ENCODE measurements at places on chromosomes 16 and 17.

- DNase-seq = no peak
Observed at GRCh38 chr17:9907131-9907530, 2.1 kb upstream of the RCVRN start.

GRCh38 chr17:50168319-50168718 lies 2.5 kb downstream of the SGCA start:
- no peak for DNase-seq

GRCh38 chr17:45851464-45851863 lies 6.8 kb downstream of the SPPL2C start:
- no peak for DNase-seq

GRCh38 chr17:7443499-7444485 lies 1.1 kb upstream of the CHRNB1 start:
- no peak for DNase-seq

DNA sequence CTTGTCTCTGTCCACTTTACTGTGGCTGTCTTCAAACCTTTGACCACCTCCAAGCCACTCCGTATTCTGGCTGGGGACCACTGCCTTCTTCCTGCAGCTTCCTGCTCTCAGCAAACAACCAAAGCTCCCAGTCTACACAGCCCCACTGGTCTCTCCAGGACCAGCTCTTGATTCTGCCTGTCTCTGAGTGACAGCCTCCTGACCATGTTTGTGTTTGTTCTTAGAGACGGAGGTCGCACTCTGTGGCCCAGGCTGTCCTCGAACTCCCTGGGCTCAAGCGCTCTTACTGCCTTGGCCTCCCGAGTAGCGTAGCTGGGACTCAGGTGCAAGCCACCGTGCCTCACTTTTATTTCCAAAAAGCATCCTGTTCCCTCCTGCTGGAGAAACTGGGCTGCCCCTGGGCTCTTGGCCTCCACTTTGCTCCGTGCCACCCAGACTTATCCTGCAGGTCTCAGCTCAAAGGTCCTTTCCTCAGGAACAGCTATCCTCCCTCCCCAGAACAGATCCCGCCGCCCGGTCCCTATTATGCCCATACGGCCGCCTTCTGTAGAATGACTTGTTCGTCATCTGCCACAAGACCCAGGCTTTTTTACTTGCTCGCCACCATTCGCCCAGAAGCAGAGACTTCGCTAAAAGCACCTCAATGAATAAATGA lies 9.1 kb downstream of the MNT start:
- no peak for DNase-seq

DNA sequence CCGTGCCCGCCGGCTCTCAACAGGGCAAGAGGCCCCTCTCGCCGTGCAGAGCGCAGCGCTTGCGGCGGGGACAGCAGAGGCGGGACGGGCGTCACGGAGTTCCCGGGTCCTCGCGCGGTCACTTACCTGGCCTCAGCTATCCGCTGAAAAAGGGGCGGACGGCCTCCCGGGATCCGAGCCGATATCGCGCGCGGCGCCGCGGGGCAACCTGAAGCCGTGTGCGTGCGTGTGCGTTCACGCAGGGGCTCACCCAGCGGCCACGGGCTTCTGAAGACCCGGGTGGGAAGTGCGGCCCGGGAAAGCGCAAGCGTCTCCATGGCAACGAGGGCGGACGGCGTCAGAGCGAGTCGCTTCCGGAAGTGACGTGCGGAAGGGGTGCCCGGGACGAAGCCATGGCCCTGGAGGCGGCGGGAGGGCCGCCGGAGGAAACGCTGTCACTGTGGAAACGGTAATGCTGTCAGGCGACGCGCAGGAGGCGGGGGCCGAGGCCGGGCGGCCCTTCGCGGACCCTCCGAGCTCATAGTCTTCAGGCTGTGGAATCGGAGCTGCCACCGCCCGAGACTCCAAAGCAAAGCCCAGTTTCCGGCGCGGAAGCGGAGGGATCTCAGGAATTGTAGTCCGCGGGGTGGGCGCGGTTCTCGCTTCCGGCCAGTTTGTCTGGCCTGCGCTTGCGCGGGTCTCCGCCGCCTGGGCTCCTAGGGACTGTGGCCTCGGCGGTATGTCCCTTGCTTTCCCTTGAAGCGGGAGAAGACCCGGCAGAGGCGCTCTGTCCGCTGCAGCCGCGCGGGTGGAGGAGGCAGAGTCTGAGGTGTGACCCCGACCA lies at the start of gene ENDOV:
ENDOV (plus strand) TSS at position 365 of the 823 bp plus-strand sequence; CDS start at position 393, 28 bp downstream.
- DNase-seq = peak; percentile 94

- DNase-seq = no peak
Observed at GRCh38 chr17:44587339-44587738, 30.1 kb downstream of the FZD2 start.

DNA sequence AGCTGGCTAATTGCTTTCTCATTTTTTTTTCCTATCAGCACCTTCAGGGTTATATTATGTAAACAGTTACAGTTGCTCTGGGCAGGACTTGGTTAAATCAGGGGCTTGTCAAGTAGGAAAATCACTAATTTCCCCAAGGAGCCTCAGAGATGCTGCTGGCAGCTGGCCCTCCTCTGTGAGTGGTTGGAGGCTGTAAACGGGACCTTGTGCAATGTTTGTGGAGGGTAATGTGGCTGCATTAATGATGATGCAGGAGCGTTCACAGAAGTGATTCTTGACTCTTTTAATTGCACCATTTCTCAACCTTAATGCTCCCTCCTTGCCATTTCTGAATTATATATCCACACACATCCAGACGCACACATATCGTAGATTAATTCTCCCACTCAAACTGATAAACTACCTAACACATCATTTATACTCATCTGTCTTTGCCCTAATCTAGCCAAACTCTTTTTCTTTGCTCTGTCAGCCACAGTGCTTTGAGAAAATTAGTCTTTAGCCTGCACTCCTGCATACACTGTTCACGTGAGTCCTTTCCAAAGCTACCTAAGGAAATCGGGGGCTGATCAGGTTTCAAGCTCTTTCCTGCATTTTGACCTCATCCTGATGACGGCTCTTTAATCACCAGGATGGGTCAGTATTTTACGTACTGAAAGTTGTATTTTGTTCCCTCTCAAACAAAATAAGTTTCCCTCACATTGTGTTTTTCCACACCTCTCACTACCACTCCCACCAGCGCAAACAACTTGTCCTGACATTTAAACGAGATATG lies 154.4 kb upstream of the PIRT start:
- no peak for DNase-seq

GRCh38 chr17:81445642-81446503 lies 50.6 kb downstream of the BAHCC1 start:
- no peak for DNase-seq

DNA sequence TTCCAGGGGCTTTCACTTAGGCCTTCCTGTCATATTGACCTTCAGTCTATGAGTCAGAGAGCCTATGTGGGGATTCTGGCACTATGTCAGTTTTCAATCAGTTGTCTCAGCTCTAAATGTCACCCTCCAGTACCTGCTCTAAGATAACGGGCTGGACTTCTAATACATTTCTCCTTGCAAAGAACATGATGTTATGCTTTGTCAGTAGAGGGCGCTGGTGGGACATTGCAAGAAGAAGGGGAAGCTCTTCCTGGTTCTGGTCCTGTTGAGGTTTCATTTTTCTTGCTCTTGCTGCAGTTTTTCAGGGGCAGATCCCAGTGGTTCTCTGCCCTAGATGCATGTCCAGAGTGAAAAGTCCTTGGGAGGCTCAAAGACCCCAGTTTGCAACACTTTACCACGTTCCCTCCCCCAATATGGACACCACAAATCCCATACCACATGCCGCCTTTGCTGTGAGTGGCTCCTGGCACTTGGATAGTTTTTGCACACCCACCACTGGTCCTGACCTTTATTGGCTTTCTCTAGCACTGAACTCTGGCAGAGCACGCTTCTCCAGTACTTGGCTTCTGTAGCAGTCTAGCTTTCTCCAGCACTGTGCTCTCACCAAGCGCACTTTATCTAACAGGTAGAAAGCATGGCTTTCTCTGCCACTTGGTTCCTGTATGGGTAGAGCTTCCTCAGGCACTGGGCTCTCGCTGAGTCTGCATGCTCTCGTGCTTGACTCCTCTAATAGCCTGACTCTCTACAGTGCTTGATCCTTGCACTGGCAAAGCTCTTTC lies 49.0 kb downstream of the BCL7C start:
- peak; percentile 89 for DNase-seq

DNA sequence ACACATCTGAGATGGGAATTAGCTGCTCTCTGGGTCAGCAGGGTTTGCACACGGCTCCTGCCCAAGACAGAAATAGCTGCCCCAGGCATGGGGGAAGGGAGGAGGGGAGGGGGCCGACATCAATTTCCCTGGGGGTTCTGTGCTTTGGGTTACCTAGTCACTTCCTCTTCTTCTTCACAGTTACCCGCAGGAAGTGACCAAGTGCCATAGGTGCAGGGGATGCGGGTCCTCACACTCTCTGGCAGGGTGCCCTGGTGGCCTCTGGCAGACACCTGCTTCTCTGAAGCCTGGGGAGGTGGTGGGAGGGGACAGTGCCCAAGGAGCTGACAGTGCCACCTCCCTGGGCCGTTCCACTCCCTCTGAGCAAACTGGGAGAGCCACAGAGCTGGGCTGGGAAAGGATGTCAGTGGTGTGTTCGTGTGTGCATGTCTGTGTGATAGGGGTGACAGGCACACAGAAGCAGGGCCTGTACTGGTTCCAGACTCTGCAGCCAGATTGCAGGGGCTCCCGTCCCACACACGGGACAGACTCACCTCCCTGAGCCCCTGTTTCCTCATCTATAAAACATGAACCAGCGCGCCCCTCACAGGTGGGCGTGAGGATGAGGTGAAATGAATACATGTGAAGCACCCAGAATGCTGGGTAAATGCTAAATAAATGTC lies 18.2 kb downstream of the SCN4A start:
- DNase-seq = no peak

DNA sequence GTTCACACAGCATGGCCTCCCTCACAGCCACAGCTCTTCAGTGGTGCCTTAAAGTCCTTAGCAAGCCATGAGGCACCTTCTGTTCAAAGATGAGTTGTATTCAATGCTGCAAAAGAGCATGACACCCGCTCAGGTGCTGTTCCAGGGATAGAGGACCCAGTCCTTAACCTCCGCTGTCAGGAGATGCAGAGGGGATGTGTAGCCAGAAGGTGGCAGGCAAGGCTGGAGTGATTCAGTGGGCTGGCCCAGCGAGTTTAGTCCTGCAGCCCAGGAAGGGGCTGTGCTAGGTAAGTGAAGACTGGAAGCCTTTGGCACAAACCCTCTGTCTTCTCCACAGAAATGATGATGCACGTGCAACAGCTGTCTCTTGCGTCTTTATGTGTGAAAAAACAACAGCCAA lies 25.0 kb upstream of the ADAM11 start:
- DNase-seq = no peak

- no peak for DNase-seq
Observed at GRCh38 chr17:22128723-22129122, 436.4 kb downstream of the KCNJ18 start.

Data from stimulated activated CD4-positive, alpha-beta T cell treated with anti-CD3 and anti-CD28 coated beads, Interleukin-4, amount 100 ng/mL, for 24 hours (primary cell).